NCI-H510A (cell line): ENCODE measurements at places on chromosomes 3 and 15.

DNA sequence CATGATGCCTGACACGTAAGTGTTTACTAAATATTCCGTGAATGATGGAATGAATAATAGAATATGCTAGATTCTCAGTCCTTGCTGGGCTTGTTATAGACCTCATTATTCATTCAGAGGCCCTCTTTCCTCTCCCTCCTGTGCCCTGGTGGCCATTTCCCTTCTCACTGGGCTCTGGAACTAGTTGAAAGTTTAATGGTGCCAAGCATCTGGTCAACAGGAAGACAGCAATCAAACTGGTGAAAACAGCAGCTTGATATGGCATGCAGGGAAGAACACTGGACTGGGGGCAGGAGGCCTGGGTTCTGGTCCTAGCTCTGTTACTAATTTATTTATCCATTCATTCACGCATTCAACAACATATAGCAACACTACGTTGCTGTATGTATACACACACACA is 3.7 kb upstream of the APOD start:
- no peak for DNase-seq

GRCh38 chr15:89936051-89936785 is 23.5 kb upstream of the ARPIN start:
- no peak for DNase-seq

DNA sequence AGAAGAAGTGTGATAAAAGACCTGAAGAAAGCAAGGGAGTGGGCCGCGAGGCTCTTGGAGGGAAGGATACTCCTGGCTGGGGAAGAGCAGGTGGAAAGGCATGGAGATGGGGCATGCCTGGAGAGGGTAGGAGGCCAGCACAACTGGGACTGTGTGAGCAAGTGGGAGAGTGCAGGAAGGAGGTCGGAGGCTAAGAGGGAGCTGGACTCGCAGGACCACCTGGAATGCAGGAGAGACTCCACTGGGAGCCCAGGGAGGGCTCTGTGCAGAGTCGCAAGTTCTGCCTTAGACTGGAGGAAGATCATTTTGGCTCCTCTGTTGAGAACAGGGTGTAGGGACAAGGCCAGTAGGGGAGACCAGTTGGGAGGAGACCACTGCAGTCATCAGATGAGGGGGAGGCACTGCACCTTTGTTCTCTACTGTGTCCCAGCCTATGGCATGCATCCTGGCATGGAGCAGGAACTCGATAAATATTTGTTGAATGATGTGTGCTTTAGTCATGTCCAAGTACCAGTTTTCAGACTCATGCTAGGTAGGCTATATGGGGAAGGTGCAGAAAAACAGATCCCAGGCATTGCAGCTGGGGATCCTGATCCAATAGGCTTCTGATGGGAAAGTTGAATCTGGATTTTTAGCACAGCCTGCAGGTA is 13.7 kb downstream of the FAM107A start:
- no peak for DNase-seq

- DNase-seq, result no peak
Measured at GRCh38 chr3:146554151-146554760, 9.8 kb upstream of the PLSCR1 start.

DNA sequence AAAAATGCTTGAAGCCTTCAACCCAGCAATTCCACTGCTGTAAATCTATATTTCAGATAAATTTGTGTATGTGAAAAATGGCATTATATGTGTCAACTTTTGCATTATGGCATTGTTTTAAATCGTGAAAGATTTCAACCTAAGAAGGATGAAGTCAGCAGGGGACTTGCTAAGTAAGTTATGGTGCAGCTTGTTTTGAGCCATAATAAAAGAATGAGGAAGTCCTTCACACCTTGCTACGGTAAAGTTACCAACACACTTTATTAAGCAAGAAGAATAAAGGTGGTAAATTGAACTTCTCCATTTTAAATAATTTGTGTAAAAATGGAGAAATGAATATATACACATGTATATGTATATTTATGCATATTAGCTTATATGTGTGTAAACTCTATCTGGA is 371.4 kb downstream of the ROBO2 start:
- no peak for DNase-seq

DNA sequence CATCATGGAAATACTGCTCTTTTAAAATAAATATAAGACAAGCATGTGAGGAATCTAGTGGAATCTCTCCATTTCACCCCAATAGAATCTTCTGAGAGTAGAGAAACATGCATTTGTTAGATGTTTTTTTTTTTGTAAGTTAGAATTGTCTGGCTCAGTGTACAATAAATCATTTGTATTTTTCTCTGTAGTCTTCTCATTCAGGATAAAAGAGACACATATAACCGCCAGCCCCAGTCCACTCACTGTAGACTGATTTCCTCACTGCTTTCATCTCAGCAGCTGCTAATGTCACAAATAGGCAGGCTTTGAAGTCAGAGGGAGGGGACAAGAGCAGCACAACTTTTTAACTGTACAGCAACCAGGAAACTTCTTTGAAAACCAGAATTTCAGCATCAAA is 140.2 kb upstream of the RBMS3 start:
- no peak for DNase-seq

GRCh38 chr3:38115645-38116427 is 21.1 kb downstream of the ACAA1 start:
- no peak for DNase-seq

- no peak for DNase-seq
Measured at GRCh38 chr15:37594417-37594816, 340.0 kb upstream of the TMCO5A start.

GRCh38 chr3:185851959-185852358 is 27.1 kb upstream of the IGF2BP2 start:
- DNase-seq, result no peak

DNA sequence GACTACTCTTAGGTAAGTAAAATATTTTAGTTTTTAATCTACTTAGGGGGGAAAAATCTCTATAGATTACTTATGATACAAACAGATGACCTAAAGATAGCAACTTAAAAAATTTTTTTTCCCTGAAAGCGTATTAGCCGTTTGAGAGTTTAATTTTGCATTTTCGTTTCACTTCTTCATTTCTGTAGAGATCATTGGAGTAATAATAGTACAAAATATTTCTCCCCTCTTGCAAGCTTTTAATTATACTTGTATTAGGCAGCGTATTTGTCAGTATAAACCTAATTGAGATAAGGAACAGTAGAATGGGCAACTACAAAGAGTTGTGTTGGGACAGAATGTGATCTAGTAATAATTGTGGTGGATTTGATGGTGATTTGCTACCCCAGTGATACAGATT is 10.3 kb downstream of the SKIL start:
- no peak for DNase-seq

DNA sequence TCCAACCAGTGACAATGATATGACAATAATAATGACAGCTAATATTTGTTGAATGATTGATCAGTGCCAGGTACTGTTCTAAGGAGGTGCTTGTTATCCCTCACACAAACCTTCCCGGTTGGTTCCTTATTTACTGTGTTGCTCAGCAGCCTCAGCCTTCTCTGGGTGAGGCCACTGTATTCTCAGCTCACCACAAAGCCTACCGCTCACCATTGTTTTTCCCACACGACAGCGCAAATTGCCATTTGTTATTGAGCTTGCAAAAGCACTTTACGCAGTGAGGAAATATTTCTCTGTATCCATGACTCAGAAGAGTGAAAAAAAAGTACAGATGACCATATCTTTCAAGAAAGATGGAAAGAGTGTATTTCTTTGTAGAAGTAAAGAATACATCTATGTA is 49.5 kb upstream of the PDZRN3 start:
- DNase-seq, result no peak
